T-helper 2 cell (primary cell): ENCODE measurements at places on chromosomes 6 and 20.
A peak's percentile ranks its signal among the peaks of the same experiment; 100 is the strongest.

DNA sequence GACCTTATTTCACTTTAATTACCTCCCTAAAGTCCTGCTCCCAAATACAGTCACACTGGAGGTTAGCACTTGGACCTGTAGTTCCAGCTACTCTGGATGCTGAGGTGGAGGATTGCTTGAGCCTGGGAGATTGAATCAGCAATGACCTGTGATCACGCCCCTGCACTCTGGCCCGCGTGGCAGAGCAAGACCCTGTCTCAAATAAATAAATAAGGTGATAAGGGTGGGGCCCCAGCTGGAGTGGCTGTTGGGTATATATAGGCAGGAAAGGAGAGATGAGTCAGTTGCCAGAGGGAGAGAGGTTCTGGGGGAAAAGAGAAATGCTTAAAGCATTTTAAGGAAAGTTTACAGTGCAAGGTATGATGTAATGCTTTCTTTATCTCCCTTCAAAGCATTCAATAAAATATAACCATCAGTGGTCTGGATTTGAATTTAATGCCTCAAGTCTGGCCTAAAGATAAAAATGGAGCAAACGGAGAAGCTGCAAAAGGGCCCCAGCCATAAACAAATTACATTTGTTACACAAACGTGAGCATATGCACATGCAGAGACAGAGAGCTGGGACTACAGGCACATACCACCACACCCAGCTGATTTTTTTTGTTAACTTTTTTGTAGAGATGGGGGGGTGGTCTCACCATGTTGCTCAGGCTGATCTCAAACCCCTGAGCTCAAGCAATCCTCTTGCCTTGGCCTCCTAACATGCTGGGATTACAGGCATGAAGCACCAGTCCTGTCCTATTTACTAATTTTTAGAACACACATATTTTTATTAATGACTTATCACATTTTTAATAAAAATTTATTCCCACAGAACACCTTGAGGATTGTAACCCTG, 6.1 kb upstream of the PM20D2 start:
- DNase-seq = no peak

- no peak for DNase-seq
These were observed 52.1 kb upstream of the CAP2 start for GRCh38 chr6:17341117-17341805.

DNA sequence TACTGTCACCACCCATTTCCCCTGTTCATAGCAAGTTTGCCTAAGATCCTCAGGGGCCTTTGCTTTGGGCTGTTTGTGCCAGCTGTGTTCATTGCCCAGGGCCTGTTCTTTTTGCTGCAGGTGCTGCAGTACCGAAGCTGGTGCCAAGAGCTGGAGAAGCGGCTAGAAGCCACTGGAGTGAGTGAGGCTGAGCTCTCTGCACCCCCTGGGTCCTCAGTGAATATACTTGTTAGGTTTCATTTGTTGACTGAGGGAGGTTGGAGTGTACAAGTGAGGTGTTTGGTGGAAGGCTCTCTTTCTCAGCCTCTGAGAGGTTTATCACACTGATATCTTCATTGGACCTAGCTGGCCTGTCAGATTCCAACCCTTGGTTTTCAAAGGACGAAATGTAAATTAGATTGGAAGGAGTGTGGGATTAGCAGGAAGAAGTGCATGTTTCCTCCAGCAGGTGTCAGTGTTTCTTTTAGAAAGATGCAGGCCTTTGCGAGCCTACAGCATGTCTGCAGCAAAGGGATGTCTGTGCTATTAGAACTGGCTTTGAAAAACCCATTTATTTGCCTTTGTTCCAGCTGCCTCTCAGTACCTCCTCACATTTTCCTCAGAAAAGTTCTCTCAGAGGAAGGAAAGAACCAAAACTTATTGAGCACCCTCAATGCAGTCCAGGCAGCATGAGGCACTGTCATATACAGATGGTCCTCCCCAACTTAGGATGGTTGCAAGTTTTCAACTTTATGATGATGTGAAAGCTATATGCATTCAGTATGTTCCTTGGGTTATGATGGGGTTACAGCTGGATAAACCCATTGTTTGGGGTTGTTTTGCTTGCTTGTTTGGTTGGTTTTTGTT, 8.3 kb downstream of the CEP250 start:
- peak; percentile 33 for DNase-seq

GRCh38 chr6:147895272-147895671, 386.8 kb downstream of the SAMD5 start:
- no peak for DNase-seq

DNA sequence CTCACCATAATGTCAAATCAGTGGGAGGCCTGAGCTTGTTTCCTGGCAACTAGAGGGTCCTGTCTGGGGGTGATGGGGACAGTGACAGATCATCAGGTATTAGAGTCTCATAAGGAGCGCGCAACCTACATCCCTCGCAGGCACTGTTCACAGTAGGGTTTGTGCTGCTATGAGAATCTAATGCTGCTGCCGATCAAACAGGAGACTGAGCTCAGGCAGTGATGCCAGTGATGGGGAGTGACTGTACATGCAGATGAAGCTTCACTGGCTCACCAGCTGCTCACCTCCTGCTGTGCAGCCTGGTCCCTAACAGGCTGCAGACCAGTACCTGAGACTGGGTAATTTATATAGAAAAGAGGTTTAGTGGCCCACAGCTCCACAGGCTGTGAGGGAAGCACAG, 147.3 kb downstream of the TTLL2 start:
- no peak for DNase-seq

GRCh38 chr20:54219751-54220426, 12.0 kb downstream of the PFDN4 start:
- no peak for DNase-seq

GRCh38 chr6:167212713-167213005, 54.9 kb upstream of the GPR31 start:
- no peak for DNase-seq

DNA sequence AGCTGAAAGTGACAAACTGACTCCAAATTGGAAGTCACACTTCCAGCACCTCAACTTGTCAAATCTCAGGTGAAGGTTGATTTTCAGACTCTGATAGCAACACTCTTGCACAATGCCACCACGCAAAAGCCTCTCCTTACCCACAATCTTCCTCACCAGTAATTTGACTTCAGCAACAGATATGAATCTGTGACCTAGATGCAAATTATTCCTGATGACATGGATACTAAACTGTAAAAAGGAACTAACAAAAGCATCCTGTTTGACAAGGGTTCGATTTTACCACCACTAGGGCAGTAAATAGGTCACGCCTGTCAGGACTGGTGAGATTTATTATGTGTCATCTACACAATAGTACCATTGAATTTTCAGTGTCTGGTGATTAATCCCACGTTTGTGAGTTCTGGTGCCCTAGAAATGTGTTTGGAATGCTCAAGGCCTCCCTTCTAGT, 134.4 kb upstream of the COL21A1 start:
- DNase-seq = peak; percentile 16

DNA sequence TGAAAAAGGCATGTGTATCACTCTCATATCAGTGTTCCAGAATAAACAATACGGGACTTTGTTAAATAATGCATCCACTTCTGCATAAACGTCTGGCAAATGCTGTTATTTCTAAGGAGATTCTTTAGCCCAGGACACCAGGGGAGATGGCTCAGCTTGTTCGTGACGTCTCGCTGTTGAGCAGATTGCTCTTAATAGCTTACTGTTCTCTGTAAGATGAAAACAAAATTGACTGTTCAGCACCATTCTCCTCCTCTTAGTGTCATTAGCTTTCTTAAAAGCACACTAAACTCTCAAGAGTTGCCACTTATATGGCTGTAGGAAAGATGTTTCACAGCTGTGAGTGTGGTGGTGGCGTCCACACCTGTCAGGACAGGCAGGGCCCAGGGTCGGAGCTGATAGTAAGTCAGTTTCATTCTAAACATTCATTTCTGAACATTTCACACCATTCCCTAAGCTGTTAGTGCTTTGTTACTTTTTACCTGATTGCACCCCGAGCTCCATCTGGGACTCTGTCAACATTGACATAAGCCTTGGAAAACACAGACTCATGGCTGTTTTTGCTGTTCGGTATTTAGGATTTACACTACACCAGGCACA, 132.1 kb downstream of the ZDHHC14 start:
- DNase-seq = no peak

DNA sequence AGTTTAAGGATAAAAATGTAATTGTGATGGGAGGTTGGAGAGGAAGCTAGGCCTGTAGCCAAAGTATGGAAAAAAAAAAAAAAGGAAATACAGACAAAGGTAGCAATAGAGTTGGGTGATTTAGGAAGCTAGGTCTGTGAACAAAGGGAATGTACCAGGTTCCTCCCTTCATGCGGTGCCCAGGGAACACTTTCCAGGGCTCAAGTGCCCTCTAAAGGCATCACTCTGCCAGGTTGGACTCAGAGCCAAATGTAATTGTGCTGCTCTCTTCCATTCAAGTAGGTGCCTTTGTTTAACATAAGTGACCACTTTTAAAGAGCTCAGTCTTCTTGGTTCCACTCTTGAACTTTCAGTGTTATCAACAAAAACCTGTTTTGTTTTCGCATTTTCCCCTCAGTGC, 159.7 kb upstream of the AHI1 start:
- no peak for DNase-seq
